OCI-M1 (cell line): ENCODE measurements at places on chromosomes 12 and 14.

GRCh38 chr12:111360325-111360930 lies 8.5 kb downstream of the PHETA1 start:
- DNase-seq = no peak

DNA sequence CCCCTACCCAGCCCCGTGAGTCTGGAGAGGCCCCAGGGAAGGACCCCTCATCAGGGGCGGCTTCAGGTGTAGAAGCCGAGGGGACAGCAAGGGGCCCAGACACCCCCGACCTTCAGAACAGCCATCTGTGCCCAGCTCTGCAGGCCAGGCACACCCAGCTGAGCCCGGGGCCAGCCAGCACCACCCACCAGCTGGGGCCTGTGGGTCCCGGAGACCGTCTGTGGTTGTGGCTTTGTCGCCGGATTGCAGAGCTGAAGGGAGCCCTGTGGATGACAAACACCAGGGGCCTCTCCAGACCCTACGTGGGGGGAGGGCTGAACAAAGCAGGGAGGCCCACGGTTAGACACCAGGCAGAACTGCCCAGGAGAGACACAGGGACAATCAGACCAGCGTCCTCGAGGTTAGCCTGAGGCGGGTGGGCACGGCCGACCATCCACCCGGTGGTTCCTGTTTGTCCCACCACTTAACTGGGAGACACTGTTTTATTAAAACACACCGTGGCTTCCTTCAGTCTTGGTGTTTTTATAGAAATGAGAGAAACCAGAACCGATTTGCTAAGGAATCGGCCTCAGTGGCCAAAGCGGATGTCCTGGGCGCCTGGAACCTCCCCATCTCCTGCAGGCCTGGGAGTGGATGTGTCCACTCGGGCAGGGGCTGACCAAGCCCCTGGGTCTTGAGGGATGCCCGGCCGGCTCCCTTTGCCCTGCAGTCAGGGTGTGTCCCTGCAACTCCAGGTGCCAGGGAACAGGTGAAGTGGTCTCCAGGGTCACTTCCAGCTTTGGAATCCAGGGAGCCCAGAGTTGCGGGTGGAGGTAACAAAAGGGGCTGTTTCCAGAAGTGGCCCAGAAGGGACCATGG lies 10.0 kb downstream of the C14orf180 start:
- DNase-seq = no peak

- peak; percentile 37 for DNase-seq
Observed at GRCh38 chr12:48029491-48030172, 25.4 kb upstream of the COL2A1 start.

GRCh38 chr14:64610049-64610746 lies 60.4 kb downstream of the PPP1R36 start:
- DNase-seq = no peak
